ENCODE measurements at places on chromosomes 5 and 9. TPM values are rescaled to one million over a fixed set of nuclear protein-coding genes. Genes with fewer than 3 reads are reported as not detected.

Gene TRIM14
- total RNA-seq, result 2.8 TPM

Gene CDC26
- total RNA-seq, result 39.3 TPM

Gene IFNA1
- total RNA-seq, result not detected

Gene TMEM203
- total RNA-seq, result 17.2 TPM

Gene NMUR2
- not detected for total RNA-seq

Gene C6
- not detected for total RNA-seq

Gene TSSK1B
- not detected for total RNA-seq

Gene DAB2
- 43.9 TPM for total RNA-seq

Gene ITK
- not detected for total RNA-seq

Gene BARHL1
- not detected for total RNA-seq

Gene SLC28A3
- not detected for total RNA-seq

Gene IL13
- not detected for total RNA-seq

Gene ANXA2R
- 13.0 TPM for total RNA-seq

Gene DBH
- total RNA-seq, result not detected

Gene PDZD2
- total RNA-seq, result 7.0 TPM

Gene TPPP
- 0.19 TPM for total RNA-seq

Gene TAS2R1
- not detected for total RNA-seq

Gene CCDC183
- 0.81 TPM for total RNA-seq

Gene GMCL2
- total RNA-seq, result not detected

Gene SLC46A2
- total RNA-seq, result not detected

Gene FOXD4L4
- 0.38 TPM for total RNA-seq

Gene TTC23L
- not detected for total RNA-seq

Gene RNF224
- total RNA-seq, result not detected

Gene RASEF
- not detected for total RNA-seq

Gene UBAP1
- 22.9 TPM for total RNA-seq

Gene GHR
- 0.97 TPM for total RNA-seq

Gene CARTPT
- total RNA-seq, result not detected

Gene POU5F2
- total RNA-seq, result 0.49 TPM

Gene IGIP
- total RNA-seq, result 6.0 TPM

Gene TYRP1
- under 0.01 TPM for total RNA-seq

Gene PCDHA2
- 0.06 TPM for total RNA-seq

Gene NOXA1
- total RNA-seq, result 2.1 TPM

Gene ACTBL2
- under 0.01 TPM for total RNA-seq

Gene CYSTM1
- total RNA-seq, result 7.2 TPM

Gene WDR38
- not detected for total RNA-seq

Gene SMIM33
- not detected for total RNA-seq

Gene IFNA2
- total RNA-seq, result not detected
